ENCODE measurements at places on chromosomes 12 and 14.

- no peak for DNase-seq
These were observed 7.4 kb upstream of the AMIGO2 start for GRCh38 chr12:47087088-47087688.

- DNase-seq, result no peak
These were observed 78.6 kb downstream of the CHST11 start for GRCh38 chr12:104535369-104535768.

- DNase-seq, result no peak
These were observed 63.4 kb upstream of the CSRP2 start for GRCh38 chr12:76942267-76942666.

GRCh38 chr14:91444335-91445020, 26.9 kb upstream of the CCDC88C start:
- no peak for DNase-seq

GRCh38 chr12:41336041-41336549, 148.0 kb downstream of the PDZRN4 start:
- no peak for DNase-seq

GRCh38 chr12:44960423-44960822, 84.3 kb upstream of the NELL2 start:
- no peak for DNase-seq

DNA sequence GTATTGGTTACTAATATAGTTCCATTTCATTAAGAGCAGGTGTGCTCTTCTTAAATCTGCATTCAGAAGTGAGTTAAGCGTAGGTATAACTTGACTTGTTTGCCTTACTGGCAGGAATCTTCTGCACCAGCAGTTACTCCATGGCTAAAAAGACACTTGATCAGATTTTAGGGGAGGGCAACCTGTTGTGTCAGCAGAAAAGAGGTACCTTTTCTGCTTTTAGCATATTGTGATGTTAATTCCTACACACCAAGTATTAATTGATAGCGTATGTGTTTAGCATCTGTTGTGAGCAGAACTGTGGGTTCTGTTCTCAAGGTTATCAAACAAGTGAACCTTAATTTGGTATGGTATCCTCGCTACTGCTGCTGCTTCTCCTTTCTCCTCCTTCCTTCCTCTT, 38.3 kb downstream of the TTLL5 start:
- DNase-seq, result no peak

GRCh38 chr12:49568442-49569162, 660 bp upstream of the MCRS1 start:
- DNase-seq, result no peak

GRCh38 chr14:27085500-27085899, 487.7 kb upstream of the NOVA1 start:
- no peak for DNase-seq

DNA sequence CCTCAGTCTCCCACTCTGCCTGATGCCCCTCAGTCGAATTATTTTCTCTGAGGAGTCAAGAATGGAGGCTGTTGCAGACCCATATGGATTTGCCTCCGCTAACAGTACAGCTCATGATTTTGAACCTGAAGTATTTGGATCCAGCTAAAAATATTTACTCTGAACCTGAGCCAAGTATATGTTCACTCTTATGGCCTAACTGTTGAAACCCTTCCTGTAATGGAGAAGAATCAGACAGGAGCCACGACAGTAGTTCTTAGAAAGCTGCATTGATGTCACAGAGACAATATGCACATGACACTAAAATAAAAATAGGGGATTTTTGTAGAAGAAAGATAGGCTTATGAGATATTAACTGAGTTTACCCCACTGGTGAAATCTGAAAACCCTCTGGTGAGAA, 1128.3 kb upstream of the FLRT2 start:
- no peak for DNase-seq

DNA sequence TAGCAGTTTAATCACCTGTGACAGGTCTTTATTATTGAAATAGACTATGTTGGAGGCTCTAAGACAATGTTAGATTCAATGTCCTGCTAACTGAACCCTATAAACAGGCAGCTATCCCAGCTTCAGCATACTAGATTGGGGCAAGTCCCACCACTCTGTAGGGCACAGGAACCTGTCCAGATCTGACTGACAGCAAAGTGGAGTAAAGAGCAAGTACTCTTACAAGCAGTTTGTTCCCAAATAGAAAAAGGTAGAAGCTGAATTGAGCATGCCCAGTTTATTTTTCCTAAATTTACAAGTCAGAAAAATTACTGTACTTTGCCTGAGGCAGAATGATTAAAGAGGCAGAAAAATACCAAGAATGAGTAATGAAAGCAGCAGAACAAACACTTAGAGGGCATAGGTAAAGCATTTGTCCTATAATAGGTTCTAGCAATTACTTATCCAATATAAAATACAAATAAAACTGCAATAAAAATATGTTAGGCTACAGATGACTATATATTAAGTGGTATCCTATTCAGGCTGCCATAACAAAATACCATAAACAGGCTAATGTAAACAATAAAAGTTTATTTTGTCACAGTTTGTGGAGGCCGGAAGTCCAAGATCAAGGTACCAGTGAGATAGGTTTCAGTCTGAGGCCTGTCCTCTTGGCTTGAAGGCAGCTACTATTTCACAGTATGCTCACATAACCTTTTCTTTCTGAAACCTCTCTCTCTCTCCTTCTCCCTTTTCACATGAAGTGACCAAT, 868.2 kb downstream of the C12orf50 start:
- DNase-seq, result no peak

DNA sequence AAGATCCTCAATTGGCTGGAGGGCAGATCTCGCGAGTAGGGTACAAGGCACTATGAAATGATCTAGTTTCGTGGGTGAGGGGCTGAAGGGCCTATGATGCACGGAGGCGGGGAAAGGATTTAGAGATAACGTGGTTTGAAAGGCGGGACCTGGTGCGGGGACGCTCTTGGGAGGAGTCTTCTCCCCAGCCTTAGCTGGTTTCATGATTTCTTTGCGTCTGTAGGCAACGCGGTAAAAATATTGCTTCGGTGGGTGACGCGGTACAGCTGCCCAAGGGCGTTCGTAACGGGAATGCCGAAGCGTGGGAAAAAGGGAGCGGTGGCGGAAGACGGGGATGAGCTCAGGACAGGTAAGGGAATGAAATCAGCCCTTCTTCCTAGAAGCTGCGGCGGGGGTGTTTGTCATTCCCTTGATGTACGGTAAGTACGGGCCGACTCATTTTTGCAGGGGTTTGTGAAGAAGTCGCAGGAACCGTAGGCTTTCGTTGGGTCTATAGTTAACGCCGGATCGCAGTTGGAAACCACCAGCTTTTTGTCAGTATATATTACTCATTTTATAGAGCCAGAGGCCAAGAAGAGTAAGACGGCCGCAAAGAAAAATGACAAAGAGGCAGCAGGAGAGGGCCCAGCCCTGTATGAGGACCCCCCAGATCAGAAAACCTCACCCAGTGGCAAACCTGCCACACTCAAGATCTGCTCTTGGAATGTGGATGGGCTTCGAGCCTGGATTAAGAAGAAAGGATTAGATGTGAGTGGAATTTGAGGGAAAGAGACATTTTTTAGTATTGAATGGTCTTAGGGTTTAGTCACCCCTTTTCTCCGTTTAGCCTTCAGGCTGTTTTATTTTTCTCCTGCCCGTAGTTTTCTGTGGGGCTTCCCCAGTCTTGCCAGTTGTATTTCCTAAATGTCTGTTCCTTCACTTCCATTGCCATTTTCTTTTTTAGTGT, 602 bp downstream of the APEX1 start:
- peak; percentile 83 for DNase-seq

GRCh38 chr12:114835031-114835430, 151.1 kb upstream of the TBX3 start:
- no peak for DNase-seq

DNA sequence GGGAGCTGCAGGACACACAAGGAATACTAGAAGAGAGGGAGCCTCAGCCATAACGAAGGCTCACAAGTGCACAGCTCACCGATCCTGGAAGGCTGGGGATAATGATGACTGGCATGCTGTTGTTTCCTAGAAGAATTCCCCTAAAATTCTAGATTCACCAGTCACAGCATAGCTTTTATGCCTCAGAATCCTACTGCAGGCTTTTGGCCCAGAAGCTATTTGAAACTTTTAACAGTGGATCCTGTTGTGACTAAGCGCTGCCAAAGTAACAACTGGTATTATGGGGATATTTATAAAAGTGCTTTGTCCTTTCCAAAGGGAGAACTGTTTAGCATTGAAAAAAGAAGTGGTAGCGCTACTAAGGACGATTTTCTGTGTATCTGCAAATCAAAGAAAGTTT, 214.1 kb upstream of the PELI2 start:
- DNase-seq, result no peak

- DNase-seq, result no peak
These were observed 80.2 kb downstream of the BAZ1A start for GRCh38 chr14:34794941-34795340.

DNA sequence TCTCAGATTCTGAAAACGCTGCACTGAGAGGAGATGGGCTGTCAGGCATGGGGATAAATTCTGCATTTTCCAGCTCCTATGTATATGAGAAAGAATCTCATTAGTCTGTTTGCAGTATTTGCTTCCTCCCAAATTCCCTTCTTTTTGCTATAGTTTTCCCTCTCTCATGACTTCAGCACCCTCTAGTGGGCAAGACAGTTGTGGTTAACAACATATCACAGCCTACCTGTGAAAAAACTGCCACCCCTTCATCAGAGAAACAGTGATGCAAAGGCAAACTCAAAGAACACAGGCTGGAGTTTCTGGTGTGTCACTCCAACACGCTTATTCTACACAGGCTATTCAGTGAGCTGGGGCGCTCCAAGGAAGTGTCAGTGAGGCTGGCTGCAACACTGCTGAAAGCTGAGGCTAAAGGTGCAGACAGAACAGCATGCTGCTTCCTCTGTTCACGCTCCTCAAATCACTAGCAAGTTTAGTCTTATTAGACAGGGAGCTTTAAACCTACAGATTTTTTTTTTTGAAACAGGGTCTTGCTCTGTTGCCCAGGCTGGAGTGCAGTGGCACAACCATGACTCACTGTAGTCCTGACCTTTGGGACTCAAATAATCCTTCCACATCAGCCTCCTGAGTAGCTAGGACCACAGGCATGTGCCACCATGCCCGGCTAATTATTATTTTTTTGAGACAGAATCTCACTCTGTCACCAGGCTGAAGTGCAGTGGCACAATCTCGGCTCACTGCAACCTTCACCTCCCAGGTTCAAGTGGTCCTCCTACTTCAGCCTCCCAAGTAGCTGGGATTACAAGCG, 19.3 kb downstream of the ZC2HC1C start:
- DNase-seq, result peak; percentile 47

GRCh38 chr12:124422570-124423523, 128.0 kb downstream of the RFLNA start:
- DNase-seq, result peak; percentile 87

DNA sequence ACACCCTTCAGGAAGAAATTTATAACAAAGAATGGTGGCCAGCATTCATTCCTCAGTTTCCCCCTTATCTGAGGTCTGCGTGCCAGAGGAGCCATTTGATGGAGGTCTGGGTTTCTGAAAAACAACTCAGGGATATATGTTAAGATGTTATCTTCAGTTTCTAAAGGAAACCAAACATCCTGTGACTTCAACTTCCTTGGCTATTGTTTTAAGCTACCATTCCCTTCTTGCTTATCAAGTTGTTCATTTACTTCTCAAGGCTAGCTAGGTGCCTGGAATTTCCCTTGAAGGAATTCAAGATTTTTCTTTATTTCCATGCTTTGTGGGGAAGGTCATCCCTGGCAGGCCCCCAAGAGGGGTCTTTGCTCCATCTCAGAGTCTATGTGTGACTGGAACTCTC, 27.1 kb upstream of the OXA1L start:
- no peak for DNase-seq

DNA sequence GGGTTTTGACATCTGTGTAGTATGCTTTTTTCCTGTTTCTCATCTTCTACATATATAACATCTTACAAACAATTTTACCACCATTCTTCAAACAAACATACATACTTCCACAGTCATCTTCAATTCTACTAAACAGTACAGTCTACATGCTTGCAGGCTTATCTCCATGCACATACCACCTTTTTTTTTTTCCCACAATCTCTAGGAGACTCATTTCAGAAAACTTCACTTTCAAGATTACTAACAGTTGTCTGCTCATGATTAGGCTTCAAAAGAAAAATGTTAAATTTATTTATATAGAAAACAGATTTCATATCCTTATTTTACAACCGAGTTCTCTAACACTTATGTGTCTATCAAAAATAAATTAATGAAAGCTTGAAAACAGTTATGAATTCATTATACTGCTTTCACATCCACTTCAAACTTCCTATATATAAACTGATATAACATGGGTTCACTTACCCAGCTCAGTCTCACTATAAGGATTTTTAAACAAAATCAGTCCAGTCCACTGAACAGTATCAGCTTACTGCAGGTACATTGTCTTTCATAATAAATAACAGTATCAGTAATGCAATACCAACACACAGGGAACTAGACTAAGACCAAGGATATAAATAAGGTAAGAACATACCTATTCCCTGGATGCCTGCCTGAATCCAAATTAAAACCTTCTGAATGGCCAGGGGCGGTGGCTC, 42.5 kb downstream of the LRP6 start:
- no peak for DNase-seq

- DNase-seq, result no peak
These were observed 549.7 kb upstream of the TMEM132C start for GRCh38 chr12:127717278-127717677.

DNA sequence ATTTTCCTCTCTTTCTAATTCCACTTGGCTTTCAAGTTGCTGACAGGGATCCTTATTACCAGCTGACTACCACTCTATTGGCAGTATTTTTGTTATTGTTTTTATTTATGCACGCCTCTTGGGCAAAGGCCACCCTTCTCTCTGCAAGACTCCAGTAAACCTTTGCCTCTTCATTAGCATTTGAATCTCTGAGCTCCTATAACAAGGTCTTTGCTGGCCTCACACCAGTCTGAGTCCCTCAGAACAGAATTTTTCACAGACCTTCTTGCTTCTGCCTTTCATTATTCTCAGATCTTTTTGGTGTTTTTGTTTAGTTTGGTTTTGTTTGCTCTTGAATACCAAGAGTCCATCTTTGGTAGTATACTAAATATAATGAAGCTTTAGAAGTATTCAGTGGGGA, 145.9 kb downstream of the PDZRN4 start:
- no peak for DNase-seq

DNA sequence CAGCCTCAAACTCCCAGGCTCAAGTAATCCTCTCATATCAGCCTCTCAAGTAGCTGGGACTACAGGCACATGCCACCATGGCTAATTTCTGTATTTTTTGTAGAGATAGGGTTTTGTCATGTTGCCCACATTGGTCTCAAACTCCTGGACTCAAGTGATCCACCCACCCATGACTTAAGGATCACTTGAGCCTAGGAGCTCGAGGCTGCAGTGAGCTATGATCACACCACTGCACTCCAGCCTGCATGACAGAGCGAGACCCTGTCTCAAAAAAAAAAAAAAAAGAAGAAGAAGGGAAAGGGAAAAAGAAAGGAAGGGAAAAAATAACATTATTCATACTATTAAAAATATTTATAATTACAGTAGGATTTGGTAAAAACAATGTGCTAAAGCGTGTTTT, 19.2 kb downstream of the EPS8 start:
- no peak for DNase-seq

GRCh38 chr14:99234961-99235571, 36.9 kb downstream of the BCL11B start:
- DNase-seq, result no peak

All from WERI-Rb-1 (cell line).